ENCODE measurements at places on chromosomes 1 and 21. TPM values are rescaled to one million over a fixed set of nuclear protein-coding genes. Genes with fewer than 3 reads are reported as not detected.

The LHX8 gene
- not detected for total RNA-seq

The KCNN3 gene
- 7.4 TPM for total RNA-seq

The BCAN gene
- total RNA-seq: 2.0 TPM

The SAMSN1 gene
- total RNA-seq: 6.4 TPM

The GIPC2 gene
- 2.7 TPM for total RNA-seq

The LRRC3 gene
- 2.5 TPM for total RNA-seq

The MUTYH gene
- total RNA-seq: 27.0 TPM

The ANKRD35 gene
- total RNA-seq: 17.9 TPM

The NES gene
- total RNA-seq: 16.0 TPM

The KIAA1614 gene
- 13.0 TPM for total RNA-seq

The NHLH1 gene
- total RNA-seq: not detected

The OLIG1 gene
- not detected for total RNA-seq

The CXADR gene
- total RNA-seq: 19.2 TPM
